ENCODE measurements at places on chromosomes 3 and 15. TPM values are rescaled to one million over a fixed set of nuclear protein-coding genes. Genes with fewer than 3 reads are reported as not detected.

The SAMMSON gene
- total RNA-seq = not detected

The PXYLP1 gene
- total RNA-seq = 7.2 TPM

The DNAJA4 gene
- total RNA-seq = 2.9 TPM

The RFTN1 gene
- total RNA-seq = 36.1 TPM

The RAB7A gene
- 116 TPM for total RNA-seq

The RPL14 gene
- total RNA-seq = 727 TPM

The DPPA4 gene
- total RNA-seq = not detected

The ABI3BP gene
- total RNA-seq = 38.0 TPM

The BCL2A1 gene
- total RNA-seq = not detected

The CP gene
- total RNA-seq = 2.4 TPM

The KLHL40 gene
- total RNA-seq = not detected

The PLSCR2 gene
- total RNA-seq = not detected

The AHSG gene
- total RNA-seq = not detected

The WDR93 gene
- total RNA-seq = not detected

The ECT2 gene
- 7.2 TPM for total RNA-seq

The PTPRG gene
- total RNA-seq = 98.6 TPM

The FBXW12 gene
- total RNA-seq = not detected

The NMNAT3 gene
- 1.2 TPM for total RNA-seq

The PPP1R14D gene
- total RNA-seq = not detected

The H1-8 gene
- total RNA-seq = not detected

The RASGRP1 gene
- 0.05 TPM for total RNA-seq

The FETUB gene
- total RNA-seq = not detected

The GPR27 gene
- 0.54 TPM for total RNA-seq

The MEIS2 gene
- total RNA-seq = 58.5 TPM

The CLDN18 gene
- not detected for total RNA-seq

The WDR49 gene
- total RNA-seq = not detected

The ECE2 gene
- total RNA-seq = 0.12 TPM

The TLR9 gene
- total RNA-seq = not detected

The STAC gene
- 0.05 TPM for total RNA-seq

The HCN4 gene
- total RNA-seq = not detected

The COMMD4 gene
- total RNA-seq = 43.5 TPM

The MTMR10 gene
- total RNA-seq = 11.0 TPM

The EXD1 gene
- not detected for total RNA-seq

The VPS18 gene
- total RNA-seq = 23.6 TPM

The CYP1A2 gene
- not detected for total RNA-seq

The CFAP44 gene
- 1.5 TPM for total RNA-seq

The NRG4 gene
- total RNA-seq = not detected

The ARGFX gene
- total RNA-seq = not detected

The SLC28A2 gene
- total RNA-seq = not detected

The GNB5 gene
- 34.6 TPM for total RNA-seq

The CMTM8 gene
- total RNA-seq = 15.5 TPM

The CTXND1 gene
- total RNA-seq = not detected

The EHHADH gene
- 2.8 TPM for total RNA-seq

The GATA2 gene
- total RNA-seq = 5.1 TPM

The ANKRD63 gene
- total RNA-seq = not detected

The TM4SF1 gene
- total RNA-seq = 277 TPM

The CISH gene
- total RNA-seq = 3.5 TPM

The RLBP1 gene
- total RNA-seq = not detected

The PLXNA1 gene
- total RNA-seq = 34.7 TPM

The PROS1 gene
- total RNA-seq = 142 TPM

The FAM3D gene
- not detected for total RNA-seq

The TGM5 gene
- not detected for total RNA-seq

The TJP1 gene
- total RNA-seq = 28.8 TPM

The SEMA3B gene
- total RNA-seq = 4.4 TPM

The TRAIP gene
- total RNA-seq = 7.3 TPM

The ZNF770 gene
- 18.7 TPM for total RNA-seq

The SCG5 gene
- total RNA-seq = 4.4 TPM

The OCA2 gene
- total RNA-seq = not detected

Data from cardiac ventricle fibroblast (primary cell).